ENCODE measurements at places on chromosomes 7 and 10. TPM values are rescaled to one million over a fixed set of nuclear protein-coding genes. Genes with fewer than 3 reads are reported as not detected.

GRCh38 chr7:54326592-54327167 lies 215.5 kb upstream of the VSTM2A start:
- DNase-seq: no peak

GRCh38 chr10:128630787-128631252 lies 504.6 kb upstream of the MKI67 start:
- peak; percentile 26 for DNase-seq

GRCh38 chr10:69345890-69346474 lies 67.7 kb downstream of the HK1 start:
- no peak for DNase-seq

DNA sequence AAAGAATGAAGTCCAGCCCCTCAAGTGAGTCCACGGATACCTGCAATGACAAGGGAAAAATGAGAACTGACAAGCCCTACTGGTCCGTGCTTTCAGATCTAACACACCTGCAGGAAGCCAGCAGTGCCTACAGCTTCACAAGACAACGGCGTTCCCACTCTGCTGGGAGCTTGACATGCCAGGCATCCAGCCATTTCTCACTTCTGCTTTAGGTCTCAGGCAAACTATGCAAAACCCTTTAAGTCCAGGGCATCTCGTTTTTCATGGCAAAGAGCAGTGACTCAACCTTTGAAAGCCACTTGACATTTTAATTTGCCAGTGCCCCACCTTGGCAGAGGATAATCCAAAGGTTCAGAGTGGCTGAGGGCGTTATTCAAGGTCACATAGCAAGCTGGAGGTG lies 49.1 kb upstream of the GPAM start:
- DNase-seq: no peak

The AKR1C2 gene
- total RNA-seq: 2.5 TPM

DNA sequence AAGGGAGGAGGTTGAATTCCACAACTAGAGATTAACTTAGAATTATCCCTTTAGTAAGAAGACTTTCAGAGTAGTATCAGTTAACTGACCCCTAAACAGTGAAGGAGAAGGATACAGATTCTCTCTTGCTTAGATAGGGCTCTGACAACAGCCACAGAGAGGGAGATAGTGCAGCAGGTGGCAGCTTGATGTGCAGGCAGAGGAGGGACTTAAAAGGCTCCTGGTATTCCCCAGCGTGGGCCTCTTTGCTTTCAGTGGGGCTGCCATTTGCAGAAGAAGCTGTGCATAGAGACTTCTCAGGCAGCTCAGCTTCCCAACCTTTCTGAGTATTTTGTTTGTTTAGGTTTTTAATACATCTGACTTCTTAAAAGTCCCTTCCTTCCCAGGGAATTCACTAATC lies 16.0 kb downstream of the FZD1 start:
- DNase-seq: no peak

The TACC2 gene
- total RNA-seq: 7.3 TPM

- DNase-seq: no peak
Observed at GRCh38 chr7:9796241-9796640, 1177.4 kb upstream of the PHF14 start.

DNA sequence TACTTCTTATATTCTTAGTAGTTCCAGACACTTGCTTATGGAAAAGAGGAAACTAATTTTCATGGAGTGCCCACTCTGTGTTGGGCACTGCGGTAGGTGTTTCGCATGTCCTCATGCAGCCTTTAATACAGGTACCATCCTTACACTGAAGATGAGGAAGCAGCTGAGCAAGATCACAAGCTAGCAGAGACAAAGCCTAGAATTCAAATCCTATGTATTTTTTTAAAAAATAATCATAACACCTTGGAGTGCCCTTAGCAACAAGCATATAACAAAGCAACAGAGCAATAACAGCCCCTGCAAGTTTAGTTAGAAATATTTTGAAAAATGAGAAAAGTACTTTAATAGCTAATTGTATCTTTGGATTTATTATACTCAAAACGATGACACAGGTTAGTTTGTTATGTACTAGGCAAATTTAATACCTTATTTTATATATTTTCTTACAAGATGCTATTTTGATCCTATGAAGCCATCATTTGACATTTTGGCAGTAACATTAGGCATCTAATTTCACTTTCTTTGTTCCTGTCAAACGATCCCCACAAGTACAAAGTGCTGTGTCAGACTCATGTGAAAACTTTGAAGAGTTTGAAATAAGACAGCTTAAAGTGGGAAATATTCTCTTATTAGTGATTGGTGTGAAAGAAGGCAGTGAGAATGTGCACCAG lies 245.8 kb downstream of the CDK14 start:
- no peak for DNase-seq

The TBX20 gene
- 1.3 TPM for total RNA-seq

- DNase-seq: no peak
Observed at GRCh38 chr7:2209961-2210323, 22.8 kb downstream of the MAD1L1 start.

The ACTR3C gene
- total RNA-seq: not detected

The GPR26 gene
- total RNA-seq: not detected

- DNase-seq: no peak
Observed at GRCh38 chr7:101823596-101823995, 6.2 kb downstream of the CUX1 start.
